ENCODE measurements at places on chromosomes 5 and 9.
A peak's percentile ranks its signal among the peaks of the same experiment; 100 is the strongest.

DNA sequence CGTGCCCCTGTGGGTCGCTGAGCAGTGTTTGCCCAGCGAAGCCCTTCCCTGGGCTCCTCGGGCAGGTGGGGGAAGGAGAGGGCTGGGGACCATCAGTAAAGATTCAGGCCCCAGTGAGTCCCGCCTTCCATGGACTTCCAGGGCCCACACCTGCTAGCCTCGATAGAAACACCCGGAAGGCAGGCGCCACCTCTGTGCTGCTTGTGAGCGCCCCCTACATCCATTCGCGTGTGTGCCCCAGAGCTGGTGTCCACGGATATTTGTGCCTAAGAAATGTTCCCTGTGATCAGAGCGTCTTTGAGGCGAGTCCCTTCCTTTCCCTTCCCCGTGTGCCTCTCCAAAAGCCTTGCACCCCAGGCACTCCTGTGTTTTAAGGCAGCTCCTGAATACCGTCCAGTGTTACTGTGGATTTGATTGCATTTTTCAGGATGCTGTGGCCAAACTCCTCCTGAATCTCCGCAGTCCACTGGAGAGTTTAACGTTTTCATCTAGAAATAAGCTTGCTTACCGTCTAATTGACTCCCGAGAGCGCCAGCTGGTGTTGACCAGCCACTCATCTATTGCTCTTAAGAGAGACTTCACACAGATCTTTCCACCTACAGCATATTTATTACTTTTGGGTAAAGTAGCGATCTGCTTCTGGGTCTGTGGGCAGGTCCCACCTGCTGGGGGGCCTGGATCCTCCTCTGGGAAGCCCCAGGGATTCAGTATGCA, 101.4 kb downstream of the COL5A1 start:
- no peak for DNase-seq

DNA sequence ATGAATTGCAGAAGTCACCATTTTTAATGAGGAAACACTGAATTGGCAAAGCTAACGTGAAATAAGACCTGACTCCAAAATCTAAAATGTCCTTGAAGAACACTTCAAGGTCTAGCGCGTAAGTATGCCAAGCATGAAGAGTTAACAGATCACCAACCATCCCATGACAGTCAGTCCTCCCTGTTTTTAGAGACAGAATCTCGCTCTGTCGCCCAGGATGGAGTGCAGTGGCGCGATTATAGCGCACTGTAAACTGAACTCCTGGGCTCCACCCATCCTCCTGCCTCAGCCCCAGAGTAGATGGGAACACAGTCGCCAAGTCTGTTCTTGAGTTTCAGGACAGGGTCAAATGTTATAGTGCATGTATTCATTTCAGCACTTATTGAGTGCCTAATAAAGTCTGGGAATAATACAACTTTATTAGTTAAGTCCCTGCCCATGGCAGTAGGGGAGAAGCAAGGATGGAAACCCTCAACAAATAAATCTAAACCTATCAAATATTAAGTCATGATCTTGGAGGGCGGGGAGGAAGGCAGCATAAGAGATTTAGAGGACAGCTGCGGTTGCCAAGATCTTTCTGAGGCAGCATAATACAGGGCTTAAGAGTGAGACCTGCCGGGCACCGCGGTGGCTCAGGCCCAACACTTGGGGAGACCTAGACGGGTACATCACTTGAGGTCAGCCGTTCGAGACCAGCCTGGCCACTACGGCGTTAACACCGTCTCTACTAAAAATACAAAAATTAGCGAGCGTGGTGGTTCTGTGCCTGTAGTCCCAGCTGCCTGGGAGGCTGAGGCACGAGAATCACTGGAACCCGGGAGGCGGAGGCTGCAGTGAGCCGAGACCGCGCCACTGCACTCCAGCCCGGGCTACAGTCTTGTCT, 1.1 kb downstream of the ATPSCKMT start:
- peak; percentile 63 for DNase-seq

- DNase-seq: no peak
Measured at GRCh38 chr9:37732086-37732741, 21.4 kb upstream of the TRMT10B start.

- DNase-seq: peak; percentile 59
Measured at GRCh38 chr9:74497748-74498620, 849 bp downstream of the RORB start.

DNA sequence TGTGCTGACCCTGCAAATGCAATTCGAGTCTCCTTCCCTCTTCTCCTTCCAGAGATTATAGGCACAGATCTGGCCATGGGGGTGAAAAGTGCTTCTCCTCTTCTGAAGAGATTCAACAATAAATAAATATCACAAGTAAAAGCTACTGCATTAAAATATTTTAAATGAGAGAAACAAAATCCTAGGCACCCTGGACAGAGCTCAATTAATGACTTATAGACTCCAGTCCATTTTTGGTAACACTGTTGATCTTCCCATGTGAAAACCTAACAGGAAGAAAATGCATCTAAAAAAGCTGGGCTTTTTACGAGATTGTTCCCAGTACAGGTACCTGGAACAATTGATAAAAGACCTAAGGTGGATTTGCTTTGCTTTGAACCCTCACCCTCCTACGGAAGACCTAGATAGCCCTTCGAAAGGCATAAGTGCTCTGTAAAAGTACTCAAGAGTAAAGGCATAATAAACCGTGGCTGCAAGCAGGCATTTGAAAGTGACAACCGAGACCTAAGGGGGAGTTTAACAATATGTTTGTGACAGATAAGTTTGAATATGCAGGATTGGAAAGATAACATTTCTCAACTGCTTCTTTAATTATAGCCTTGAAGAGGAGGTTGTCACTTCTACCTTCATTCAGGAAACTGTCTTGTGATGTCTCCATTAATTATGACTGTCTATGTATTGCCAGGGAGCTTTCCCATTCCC, 29.4 kb upstream of the MED10 start:
- DNase-seq: no peak

- DNase-seq: no peak
Measured at GRCh38 chr9:110620726-110621125, 41.2 kb upstream of the SVEP1 start.

GRCh38 chr5:79529110-79529509, 15.2 kb upstream of the HOMER1 start:
- DNase-seq: no peak

DNA sequence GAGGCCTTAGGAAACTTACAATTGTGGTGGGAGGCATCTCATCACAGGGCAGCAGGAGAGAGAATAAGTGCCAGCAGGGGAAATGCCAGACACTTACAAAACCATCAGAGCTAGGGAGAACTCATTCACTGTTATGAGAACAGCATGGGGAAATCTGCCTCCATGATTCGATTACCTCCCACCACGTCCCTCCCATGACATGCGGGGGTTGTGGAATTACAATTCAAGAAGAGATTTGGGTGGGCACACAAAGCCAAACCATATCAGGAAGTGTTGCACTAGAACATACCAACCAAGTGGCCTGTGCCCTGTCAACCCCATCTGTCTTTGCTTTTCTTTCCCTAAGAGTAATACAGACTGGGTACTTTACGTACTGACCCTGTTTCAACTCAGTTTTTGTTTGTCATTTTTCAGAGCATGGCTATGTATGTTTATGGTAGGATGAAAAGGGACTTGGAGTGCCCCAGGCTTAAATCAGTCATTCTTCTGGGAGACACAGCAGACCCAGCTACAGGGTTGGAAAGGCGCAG, 58.3 kb upstream of the TGFBR1 start:
- DNase-seq: no peak

- no peak for DNase-seq
Measured at GRCh38 chr9:129197978-129198318, 19.9 kb upstream of the IER5L start.

DNA sequence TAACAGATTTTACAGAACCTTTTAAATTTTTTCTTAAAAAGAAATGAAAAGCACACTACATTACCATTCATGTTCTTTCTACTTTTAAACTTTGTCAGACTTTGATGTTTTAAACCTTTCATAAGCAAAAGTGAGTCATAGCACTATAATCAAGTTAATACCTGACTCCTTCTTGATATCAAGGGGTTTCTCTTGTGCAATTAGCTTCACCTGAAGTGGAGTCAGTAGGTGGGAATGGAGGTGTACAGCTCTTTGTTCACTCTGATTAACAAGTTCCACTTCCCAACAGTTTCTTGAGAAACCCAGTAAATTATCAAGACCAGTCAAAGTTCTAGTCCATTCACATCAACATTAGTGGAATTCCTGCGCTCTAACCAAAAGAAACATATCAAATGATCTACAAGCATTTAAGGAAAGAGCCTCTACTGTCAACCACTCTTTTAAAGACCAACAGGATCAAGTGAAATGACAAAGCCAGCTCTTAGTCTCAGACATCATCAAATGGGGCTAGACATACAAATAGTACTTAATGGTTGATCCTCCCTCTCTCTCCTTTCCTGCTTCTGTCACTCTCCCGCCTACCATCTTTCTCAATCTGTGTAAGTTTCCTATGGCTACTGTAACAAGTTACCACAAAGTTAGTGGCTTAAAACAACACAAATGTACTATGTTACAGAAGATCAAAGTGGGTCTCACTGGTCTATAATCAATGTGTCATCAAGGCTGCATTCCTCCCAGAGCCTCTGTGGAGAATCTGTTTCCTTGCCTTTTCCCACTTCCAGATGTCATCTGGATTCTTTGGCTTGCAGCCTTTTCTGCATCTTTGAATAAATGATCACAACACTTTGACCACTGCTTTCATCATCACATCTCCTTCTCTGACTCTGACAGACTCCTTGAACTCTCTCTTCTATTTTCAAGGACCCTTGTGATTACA, 68.0 kb downstream of the HINT1 start:
- no peak for DNase-seq

- DNase-seq: no peak
Measured at GRCh38 chr5:113039229-113039933, 62.8 kb downstream of the DCP2 start.

DNA sequence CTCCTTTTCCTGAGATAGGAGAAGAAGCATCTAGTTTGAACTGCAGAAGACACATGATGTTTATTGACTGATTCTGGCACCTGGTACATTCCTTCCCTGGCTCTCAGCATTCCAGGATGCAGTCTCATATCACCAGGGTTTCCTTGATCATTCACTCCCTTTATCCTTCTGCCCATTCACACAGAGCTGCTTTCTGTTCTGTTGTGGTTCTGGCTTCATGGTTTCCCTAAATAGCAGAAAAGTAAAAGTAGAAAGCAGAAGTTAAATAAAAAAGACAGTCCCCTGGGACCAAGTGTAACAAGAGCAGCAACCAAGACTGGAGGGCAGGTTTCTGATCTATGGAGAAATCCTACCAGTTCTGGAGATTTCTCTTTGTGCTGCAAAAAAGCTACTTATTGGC, 3.2 kb downstream of the IFNA8 start:
- no peak for DNase-seq

- DNase-seq: no peak
Measured at GRCh38 chr5:140602147-140602546, 30.8 kb downstream of the CD14 start.

DNA sequence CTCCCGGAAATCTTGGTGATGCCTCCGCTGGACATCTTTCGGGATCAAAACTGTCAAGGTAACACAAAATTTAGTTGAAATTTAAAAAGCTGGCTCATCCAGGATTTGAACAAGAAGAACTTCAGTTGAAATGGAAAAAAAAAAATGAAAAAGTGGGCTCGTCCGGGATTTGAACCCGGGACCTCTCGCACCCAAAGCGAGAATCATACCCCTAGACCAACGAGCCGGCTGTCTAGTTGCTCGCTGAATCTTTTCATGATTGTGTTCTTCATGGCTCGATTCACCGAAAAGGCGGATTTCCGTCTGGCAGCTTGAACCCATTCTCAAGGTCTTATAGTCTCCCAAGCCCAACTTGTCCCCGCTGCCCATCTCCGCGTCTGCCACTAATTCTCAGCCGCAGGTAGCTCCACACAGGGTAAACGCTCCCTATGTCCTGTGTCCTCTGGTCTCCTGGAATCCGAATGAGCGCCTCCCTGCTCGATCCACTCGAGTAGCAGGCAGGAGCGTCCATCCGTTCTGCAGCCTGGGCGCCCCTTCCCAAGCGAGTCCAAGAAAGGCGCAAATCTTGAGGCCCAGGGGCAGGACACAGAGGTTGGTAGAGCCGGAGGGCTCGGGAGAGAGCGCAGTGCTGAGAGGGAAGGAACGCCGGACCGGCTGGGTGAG, 16.2 kb downstream of the TRIM7 start:
- peak; percentile 95 for DNase-seq

DNA sequence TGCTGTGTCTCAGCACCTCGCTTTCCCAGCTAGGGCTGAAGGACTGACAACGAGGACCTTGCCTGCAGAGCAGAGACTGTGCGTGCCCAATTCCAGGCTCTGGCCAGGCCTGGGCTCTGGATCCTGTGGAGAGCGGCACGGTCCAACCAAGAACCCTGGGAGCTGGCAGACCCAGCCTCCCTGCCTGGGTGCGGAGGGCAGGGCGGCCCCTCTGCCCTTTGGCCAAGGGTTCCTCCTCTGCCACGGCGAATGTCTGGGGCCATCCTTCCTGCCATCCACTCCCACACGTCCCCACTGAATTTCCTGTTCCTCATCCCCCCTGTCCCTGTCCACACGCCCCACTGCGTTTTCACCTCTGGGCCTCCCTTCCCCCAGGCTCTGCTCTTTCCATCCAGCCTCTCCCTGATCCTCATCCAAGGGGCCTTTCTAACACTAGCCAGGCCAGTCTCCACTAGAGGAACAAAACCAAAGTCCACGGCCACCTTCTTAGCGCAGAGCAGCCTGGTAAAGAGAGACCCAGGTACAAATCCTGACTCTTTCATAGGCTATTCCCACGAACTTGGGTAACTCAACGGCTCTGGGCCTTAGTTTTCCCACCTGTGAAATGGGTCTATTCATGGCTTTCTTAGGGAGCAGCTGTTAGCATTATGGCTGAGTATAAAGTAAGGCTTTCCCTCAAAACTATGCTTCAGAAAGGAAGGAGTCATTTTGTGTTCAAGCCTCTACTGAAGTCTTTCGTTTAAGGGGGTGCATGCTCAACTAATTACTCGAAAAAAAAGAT, 95.5 kb upstream of the PHYKPL start:
- DNase-seq: no peak

DNA sequence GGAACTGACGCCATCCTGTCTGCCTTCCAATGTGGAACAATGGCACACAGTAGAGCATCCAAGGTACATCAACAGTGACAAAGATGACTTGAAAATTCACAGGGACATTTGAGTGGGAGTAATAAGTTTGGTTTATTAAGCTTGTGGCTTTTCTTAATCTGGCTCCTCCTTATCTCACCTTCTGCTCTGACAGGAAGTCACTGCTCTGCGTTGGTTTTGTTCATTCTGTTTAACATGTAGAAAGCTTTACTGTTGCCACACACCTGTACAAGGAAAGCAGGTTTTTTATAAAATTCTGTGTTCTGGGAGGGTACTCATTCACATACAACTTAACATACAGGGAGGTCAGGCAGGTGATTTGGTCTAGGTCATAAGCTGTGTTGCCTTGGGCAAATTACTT, 1.6 kb upstream of the GZMK start:
- no peak for DNase-seq

- DNase-seq: no peak
Measured at GRCh38 chr9:127185181-127185580, 62.7 kb upstream of the ANGPTL2 start.

DNA sequence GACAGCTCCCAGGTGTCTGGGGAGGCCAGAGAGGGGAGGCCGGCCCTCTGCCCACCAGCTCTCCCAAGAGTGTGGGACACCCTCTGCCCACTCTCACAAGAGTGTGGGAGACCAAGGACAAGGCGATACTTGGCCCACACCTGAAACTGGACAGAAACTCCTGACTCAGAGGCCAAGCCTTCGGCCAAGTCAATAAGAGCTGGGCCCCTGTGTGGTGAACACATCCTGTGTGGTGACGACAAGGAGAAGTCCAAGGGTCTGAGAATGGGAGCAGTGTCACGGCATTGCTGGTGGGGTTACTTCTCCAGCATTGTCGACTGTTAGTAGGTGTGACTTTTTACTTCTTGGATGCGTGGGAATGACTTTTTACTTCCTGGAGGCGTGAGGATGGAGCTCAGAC, 14.6 kb upstream of the F2RL1 start:
- DNase-seq: no peak

All from activated CD8-positive, alpha-beta memory T cell treated with anti-CD3 and anti-CD28 coated beads for 24 hours (primary cell).